ENCODE measurements at places on chromosomes 2 and 18. TPM values are rescaled to one million over a fixed set of nuclear protein-coding genes. Genes with fewer than 3 reads are reported as not detected.

The ABI2 gene
- 54.0 TPM for total RNA-seq

The FLACC1 gene
- not detected for total RNA-seq

The SOCS6 gene
- total RNA-seq, result 31.4 TPM

The PID1 gene
- total RNA-seq, result 4.0 TPM

The CSRNP3 gene
- total RNA-seq, result not detected

The EGR4 gene
- 0.28 TPM for total RNA-seq

The TRABD2A gene
- 12.1 TPM for total RNA-seq

The ZNF804A gene
- total RNA-seq, result not detected

The KCNJ13 gene
- not detected for total RNA-seq

The CAVIN2 gene
- total RNA-seq, result 48.1 TPM

The KIAA1328 gene
- total RNA-seq, result 1.4 TPM

The ASB18 gene
- not detected for total RNA-seq

The FAM228A gene
- total RNA-seq, result not detected

The ACTG2 gene
- 0.23 TPM for total RNA-seq

Measured in A549 treated with Mapracorat at 1 μM for 4 hours (cell line).